ENCODE measurements at places on chromosomes 5 and 9.

GRCh38 chr5:177355868-177356168, 1.9 kb upstream of the RGS14 start:
- no peak for DNase-seq

GRCh38 chr5:142305211-142305610, 19.6 kb downstream of the SPRY4 start:
- DNase-seq, result no peak

- DNase-seq, result peak; percentile 80
These were observed 28.4 kb downstream of the SEMA6A start for GRCh38 chr5:116546033-116546742.

- no peak for DNase-seq
These were observed 11.8 kb upstream of the ZDHHC11 start for GRCh38 chr5:862367-863243.

GRCh38 chr5:74633695-74634094, 6.8 kb downstream of the ENC1 start:
- DNase-seq, result no peak

DNA sequence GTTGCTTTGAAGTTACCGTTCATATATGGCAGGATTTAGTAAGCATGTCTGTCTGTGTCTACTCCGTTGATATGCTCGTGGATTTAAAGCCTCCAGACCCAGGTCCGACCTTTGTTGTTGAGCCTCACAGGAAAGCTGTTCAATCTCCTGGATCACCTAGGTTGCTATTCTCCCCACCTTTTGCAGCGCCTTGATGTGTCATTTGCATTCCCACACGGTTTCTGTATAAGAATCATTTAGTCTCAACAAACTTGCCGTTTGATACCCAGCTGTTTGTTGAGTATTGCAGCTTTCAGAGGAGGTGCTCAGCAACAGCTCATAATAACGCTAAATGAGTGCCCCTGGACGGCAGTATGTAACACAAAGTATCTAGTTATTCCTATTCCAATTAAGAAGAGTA, 1.2 kb upstream of the ADGRV1 start:
- no peak for DNase-seq

DNA sequence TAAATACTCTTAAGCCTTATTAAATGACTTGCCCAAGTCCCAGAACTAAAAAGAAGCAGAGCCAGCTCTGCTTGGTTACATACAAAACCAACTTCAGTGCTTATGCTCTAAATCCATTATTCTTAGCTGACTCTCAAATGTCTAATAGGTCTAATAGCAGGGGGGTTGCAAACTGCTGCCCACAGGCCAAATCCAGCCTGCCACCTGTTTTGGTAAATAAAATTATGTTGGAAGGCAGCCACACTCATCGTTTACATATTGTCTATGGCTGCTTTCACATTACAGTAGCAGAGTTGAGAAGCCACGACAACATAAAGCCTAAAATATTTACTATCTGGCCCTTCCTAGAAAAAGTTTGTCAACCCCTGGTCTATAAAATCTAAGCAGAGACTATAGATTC, 69.0 kb downstream of the KLHL3 start:
- no peak for DNase-seq

- no peak for DNase-seq
These were observed at the start of gene PCDH12 for GRCh38 chr5:141958113-141958512. PCDH12 (minus strand) TSS chr5:141958202; CDS start chr5:141957851, 351 bp downstream.

DNA sequence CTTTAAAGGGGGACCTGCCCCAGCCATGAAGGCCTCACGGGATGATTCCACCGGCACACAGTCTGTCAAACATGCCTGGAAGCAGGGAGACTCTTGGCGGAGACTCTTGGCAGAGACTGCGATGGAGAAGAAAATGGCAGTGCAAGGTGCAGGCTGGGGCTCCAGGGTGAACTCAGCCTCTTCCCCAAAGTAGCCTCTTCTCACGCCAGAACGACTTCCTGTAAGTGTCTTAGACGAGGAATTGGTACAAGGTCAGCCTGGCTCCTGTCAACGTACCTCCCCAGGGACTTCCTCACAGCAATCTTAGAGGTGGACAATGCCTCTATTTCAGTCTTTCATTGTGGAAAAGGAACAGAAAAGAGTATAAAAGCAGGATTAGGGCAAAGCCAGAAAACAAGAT, 109.3 kb downstream of the UGCG start:
- DNase-seq, result no peak

- DNase-seq, result no peak
These were observed 40.3 kb upstream of the SLC25A51 start for GRCh38 chr9:37944266-37944650.

- peak; percentile 100 for DNase-seq
These were observed at the start of gene SETX for GRCh38 chr9:132354637-132355355. SETX (minus strand) TSS chr9:132354986; CDS start chr9:132349428, 5,558 bp downstream.

- no peak for DNase-seq
These were observed 2.4 kb upstream of the EXOC3 start for GRCh38 chr5:440401-441201.

DNA sequence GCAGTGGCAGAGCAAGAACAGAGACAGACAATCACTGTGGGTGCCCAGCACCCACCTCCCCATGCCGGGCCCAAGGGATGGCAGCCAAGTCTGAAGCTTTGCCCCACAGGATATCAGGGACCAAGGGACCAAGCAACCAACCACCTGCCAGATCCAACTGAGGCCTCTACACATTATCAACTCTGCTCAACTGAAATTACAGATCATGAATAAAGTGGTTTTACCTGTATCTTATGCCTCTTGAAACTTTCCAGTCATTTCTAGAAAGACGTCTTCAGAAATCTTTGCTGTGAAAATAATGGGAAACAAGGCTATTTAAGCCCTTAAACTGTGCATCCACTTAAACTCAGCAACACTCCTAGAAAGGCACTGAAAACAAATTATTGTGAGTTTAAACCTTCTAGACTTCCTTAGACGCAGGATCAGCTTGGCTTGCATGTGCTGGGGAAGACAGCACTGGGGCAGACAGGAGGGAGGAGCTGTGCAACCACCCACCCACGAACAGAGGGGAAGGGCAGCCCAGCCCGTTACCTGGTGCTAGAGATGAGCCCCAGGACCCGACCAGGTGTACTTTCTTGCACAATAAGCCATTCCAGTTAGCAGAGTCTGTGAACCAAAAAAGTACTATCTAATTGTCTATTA, 80.0 kb downstream of the SEMA4D start:
- no peak for DNase-seq

DNA sequence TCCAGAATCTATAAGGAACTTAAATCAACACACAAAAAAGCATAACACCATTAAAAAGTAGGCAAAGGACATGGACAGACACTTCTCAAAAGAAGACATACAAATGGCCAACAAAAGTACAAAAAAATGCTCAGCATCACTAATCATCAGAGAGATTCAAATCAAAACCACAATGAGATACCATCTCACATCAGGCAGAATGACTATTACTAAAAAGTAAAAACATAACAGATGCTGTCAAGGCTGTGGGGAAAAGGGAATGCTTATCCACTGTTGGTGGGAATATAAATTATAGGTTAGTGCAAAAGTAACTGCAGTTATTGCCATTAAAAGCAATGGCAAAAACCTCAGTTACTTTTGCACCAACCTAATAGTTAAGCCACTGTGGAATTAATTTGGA, 32.2 kb upstream of the SPATA31D4 start:
- no peak for DNase-seq

GRCh38 chr9:9820436-9820835, 792.4 kb downstream of the PTPRD start:
- DNase-seq, result no peak

DNA sequence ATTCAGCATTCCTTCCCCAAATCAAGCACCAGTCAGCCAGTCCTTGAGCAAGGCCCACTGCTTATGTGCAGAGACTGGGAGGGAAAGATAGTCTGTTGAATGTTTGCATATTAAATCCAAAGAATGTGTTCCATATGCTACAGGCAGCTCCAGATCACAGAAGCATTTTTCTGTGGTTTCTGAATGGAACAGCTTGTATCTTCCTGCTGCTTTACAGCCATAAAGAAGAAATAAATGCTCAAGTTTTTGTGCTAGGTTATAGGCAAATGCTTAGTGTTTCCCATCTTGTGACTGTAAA, 310.3 kb downstream of the TRIM36 start:
- DNase-seq, result no peak

- DNase-seq, result no peak
These were observed at the start of gene CCL21 for GRCh38 chr9:34710023-34710422. CCL21 (minus strand) TSS chr9:34710136; CDS start chr9:34710066, 70 bp downstream.

DNA sequence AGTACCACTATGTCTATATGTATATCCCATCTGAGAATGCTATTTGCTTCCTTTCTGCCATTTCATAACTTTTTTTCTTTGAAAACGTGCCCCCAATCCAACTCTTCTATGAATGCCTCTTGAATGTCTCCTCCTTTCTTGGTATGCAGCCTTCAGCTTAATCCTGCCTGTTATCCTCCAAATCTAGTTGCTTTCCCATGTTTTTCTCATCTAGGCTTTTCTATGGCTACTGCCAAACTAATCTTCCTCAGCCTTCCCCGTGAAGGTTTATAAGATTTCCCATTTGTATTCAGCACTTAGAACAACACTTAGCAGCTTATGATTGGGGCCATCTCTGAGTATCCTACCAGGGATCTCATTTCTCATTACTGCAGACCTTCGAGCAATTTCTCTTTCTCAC, 2.5 kb downstream of the TGFBR1 start:
- no peak for DNase-seq

DNA sequence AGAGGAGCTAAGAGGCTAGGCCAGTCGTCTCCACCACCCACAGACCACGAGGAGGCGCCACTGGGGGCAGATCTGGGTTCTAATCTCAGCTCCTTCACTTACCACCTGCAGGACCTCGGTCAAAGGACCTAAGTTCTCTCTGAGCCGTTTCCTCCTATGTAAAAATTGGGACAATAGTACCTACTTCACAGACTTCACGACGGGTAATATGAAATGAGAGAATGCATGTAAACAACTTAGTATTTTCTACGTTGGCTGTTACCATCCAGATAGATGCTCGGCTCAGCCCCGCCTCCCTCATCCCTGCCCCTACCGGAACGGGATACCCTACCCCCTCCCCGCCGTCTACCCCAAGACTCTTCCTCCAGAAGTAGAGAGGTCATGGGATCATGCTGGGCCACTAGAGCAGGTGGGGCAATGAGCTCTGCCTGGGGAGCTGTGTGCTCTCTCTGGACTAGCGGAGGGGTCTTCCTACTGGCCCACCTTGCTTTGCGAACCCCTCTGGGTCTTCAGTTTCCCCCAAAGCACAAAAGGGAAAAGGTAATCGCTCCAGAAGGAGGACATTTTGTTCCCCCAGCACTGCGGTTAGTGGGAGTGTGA, 541 bp downstream of the GNPDA1 start:
- peak; percentile 48 for DNase-seq

GRCh38 chr5:135139381-135140134, 105.5 kb upstream of the PITX1 start:
- DNase-seq, result peak; percentile 84

- DNase-seq, result no peak
These were observed 22.4 kb upstream of the PPP2CA start for GRCh38 chr5:134248256-134248655.

DNA sequence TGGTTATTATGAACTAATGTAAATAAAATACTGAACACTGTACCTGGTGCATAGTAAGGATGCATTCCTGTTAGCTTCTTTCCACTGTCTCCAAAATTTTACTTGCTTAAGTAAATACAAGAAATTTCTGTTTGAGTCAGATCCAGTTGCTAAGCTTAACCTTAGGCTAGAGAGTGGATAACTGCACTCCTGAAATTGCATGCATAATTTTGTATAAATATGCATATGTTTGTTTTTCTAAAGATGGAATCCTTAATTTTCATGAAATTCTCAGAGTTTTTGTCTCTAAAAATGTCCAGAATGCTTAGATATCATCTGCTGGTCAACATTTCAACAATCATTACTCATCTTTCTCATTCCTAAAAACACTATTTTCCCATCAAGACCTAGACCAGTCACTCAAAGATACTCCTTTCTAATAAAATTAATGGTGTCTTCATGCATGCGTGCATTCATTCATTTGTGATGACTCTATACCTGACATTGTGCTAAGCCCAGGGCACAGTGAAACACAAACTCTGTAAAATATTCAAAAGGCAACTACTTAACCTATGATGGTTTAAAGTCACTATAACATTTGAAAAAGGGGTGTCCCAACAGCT, 284.8 kb downstream of the SEC61B start:
- no peak for DNase-seq

DNA sequence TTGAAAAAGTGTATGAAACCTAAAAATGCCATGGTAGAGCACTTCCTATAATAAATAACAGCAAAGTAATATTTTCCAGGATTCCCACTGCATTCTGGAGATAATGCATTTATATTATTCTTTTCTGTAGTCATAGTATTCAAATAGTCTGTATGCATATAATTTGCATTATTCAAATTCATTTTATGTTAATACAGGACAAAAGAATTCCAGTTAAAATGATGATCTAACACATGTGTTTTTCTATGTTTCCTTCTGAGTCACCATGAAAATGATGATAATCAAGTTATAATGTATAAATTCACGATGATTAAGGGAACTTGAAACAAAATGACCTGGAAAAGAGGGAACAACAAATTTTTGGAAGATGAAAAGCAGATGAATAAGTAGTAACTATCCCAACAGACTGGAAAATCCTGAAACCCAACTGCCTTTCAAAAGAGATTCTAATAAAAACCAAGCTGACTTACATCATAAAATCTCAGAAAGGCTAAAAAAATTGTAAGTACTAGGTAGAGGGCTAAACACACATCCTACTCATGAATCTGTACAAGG, 358.6 kb upstream of the PAPPA start:
- no peak for DNase-seq

DNA sequence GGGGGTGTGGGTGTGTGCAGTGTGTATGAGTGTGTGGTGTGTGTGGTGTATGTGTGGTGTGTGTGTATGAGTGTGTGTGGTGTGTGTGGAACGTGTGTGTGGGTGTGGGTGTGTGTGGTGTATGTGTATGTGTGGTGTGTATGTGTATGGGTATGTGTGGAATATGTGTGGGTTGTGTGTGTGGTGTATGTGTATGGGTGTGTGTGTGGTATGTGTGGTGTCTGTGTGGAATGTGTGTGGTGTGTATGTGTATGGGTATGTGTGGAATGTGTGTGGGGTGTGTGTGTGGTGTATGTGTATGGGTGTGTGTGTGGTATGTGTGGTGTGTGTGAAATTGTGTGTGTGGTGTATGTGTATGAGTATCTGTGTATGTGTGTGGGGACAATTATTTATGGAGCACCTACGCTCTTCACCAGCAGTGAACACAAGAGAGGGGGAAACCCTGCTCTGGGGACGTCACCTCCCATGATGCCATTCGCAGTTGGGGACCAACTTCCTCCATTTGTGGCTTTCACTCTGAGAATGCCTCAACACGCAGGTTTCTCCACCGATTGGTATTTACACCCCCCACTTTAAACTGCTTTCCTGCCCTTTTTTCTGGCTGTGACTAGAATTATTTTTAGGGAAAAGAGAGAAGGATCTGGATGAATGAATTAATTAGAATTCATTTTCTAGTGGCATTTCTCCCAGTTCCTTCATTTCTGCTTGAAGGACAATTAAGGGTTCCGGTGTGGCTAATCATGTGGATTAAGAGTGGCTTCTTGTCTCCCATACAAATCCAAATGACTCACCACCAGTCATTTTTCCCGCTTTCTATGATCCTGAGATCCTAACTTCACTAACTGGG, 238.1 kb downstream of the ROR2 start:
- DNase-seq, result no peak

GRCh38 chr9:129583308-129584038, 37.4 kb downstream of the C9orf50 start:
- DNase-seq, result no peak

GRCh38 chr9:133929599-133929998, 62.5 kb downstream of the VAV2 start:
- DNase-seq, result no peak

All from hepatocyte (in vitro differentiated cells).